Epithelial cell of prostate (primary cell): ENCODE measurements at places on chromosomes 3 and 15.

- no peak for DNase-seq
Measured at GRCh38 chr3:23387286-23387918, 184.3 kb downstream of the UBE2E2 start.

DNA sequence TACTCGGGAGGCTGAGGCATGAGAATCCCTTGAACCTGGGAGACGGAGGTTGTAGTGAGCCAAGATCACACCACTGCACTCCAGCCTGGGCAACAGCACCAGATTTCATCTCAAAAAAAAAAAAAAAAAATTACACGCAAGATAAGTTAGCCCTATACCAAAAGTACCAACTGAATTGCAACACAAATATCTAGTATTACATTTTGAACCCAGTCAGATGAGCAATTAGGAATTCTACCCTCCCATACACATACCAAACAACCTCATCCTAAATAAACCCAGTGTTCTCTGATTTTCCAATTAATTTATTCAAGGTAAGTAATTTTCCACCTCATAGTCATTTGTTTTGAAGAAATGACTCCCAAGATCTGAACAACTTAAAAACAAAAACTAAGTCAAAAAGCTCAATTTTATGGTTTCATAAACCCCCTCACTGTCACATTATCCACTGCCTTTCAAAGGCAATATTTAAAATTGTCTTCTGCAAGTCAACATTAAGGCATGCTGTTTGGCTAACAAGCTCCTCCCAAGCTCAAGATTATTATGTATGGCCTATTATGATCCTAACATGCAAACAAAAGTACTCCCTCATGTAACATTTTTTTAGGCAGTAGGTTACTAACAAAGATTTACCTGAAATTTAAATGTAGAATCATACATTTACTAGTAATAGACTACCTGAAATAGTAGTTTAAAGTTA is 4.5 kb downstream of the RAF1 start:
- no peak for DNase-seq

DNA sequence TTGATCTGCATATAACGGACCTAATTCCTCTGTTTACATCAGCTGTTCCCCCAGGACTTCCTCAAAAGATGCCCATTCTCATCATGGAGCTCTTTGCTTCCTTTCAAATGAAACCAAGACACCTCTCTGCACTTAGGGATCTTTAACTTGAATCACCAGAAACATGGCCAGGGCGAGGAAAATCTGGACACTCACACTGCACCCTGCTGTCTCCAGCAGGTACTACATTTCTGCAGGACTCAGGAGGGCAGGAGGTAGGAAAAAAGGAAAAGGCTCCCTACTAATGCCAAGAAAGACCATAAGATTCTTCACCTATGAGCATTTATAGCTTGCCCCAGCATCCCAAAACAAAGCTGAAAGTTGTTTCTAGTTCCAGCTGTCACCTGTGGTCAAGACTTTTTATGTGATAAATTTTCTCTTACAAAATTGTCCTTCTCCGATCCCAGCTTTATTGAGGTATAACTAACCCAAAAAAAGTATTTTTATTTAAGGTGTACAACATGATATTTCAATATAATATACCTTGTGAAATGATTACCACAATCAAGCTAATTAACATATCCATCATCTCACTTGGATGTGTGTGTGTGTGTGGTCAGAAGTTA is 87.3 kb upstream of the C15orf61 start:
- DNase-seq: no peak

DNA sequence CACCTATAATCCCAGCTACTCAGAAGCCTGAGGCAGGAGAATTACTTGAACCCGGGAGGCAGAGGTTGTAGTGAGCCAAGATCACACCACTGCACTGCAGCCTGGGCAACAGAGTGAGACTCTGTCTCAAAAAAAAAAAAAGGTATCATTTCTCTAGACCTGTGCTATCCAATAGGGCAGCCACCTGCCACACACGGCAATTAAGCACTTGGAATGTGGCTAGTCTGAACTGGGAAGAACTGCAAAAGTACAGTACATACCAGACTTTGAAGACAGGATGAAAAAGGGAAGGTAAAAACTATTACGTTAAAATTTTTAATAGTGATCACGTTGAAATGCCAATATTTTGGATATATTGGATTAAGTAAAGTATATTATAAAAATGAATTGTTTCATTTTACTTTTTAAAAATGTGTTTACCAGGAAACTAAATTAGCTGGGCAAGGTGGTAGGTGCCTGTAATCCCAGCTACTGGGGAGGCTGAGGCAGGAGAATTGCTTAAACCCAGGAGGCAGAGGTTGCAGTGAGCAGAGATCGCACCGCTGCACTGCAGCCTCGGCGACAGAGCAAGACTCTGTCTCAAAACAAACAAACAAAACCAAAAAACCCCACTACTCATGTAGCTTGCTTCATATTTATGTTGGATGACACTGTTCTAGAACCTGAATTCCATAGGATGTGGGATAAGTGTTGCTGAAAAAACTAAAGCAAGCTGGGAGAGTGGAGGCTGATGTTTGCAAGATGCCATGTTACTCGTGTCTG is 2.3 kb downstream of the CYP8B1 start:
- no peak for DNase-seq

GRCh38 chr3:12194209-12194608 is 35.5 kb upstream of the TIMP4 start:
- DNase-seq: no peak

DNA sequence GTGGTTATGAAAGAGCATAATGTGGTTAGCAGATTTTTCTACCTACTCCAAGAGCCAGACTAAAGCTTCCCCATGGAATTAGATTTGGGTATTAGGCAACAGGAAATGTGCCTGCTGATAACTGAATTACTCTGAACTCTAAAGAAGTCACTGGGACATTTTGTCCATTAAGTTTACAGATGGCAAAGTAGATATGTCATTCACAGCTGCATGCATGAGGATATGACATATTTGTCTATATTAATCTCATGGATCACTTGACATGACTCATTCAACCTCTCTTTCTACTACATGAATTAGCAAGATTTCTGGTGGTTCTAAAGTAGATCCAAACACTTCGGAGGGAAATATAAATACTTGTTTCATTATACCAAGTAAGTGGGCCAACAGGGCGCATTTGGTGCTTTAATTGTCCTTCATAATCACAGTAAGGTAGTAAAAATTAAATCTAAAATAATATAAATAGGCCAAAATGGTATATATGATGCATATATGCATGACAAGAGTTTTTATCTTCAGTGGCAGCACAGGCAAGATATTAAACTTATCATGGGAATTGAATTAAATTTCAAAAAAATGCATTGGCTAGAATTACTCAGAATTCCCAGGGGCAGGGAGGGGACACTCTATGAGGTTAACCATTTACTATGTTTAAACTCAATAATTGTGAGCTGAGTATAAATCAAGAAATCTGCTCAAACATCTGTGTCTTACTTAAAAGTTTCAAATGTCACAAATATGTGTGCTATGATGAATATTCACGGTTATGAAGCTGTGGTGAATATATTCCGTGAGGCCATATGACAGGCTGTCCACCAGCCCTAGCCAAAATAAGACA is 365.3 kb upstream of the KCNMB2 start:
- DNase-seq: peak; percentile 43

DNA sequence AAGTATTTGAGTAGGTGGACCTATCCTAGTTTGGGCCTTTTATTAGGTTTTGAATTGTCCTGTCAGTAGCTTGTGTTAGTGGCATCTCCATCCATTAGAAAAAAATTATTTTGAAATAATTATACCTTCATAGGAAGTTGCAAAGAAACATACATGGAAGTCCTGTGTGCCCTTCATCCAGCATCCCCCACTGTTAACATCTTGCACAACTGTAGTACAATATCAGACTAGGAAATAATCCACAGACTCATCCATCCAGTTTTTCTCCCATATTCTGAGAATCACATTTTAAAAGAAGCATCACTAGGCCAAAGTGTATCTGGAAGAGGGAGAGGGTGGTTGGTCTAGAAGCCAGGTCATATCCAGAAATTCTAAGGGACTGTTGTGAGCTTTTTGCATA is 155.5 kb upstream of the ROPN1 start:
- no peak for DNase-seq
